ENCODE measurements at places on chromosomes 6 and 20.

GRCh38 chr6:50093116-50093937 lies 43.6 kb upstream of the DEFB112 start:
- DNase-seq = no peak

GRCh38 chr20:38885357-38885756 lies 40.9 kb upstream of the FAM83D start:
- peak; percentile 49 for DNase-seq

DNA sequence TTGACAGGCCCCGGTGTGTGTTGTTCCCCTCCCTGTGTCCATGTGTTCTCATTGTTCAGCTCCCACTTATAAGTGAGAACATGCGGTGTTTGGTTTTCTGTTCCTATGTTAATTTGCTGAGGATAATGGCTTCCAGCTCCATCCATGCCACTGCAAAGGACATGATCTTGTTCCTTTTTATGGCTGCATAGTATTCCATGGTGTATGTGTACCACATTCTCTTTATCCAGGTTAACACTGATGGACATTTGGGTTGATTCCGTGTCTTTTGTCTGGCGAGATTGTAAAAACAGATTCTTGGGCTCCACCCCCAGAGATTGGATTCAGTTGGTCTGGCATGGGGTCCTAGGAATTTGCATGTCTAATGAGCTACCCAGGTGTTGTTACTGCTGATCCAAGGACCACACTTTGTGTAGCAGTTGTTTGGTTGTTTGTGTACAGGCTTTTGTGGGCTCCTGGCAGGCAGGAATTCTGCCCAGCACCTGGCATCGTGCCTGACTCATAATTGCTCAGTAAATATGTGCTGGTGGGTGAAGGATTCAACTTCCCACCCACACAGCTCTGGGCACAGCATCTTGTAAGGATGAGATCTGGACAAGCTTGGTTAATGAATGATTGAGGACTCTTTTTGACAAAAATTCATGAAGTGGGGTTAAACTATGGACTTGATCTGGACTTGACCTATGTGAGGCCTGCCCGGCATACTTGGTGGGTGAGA lies 5.2 kb downstream of the TOX2 start:
- DNase-seq = no peak

- no peak for DNase-seq
Observed at GRCh38 chr6:132567566-132567965, 2.6 kb upstream of the TAAR6 start.

- DNase-seq = no peak
Observed at GRCh38 chr6:140897349-140897748, 1235.4 kb upstream of the GJE1 start.

DNA sequence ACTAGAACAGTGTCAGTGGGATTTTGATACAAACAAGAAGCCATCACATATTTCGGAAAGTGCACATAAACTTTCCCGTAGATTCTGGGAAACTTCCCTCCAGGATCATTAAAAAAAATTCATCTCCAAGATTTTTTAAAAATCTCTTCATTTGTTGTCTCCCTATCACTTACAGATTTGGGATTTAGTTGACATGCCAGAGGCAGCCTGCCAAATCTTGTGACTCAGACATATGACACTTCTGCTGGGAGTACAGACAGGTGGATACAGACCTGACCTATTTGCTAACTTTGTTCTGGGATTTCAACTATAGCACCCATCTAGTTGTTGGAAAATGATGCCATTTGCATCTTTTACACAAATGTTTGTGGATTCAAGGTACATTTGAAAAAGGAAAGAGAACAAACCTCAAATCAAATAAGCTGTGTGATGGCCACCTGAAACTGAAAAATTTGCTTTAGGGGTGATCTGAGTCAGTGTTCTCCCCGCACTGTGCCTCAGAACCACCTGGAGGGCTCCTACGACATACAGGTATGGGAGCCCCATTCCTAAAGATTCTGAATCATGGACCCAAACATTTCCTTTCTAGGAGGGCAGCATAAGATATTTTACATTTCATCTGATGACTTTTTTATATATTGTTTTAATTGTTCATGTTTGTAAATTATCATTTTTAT lies 21.9 kb upstream of the CD2AP start:
- DNase-seq = peak; percentile 69

DNA sequence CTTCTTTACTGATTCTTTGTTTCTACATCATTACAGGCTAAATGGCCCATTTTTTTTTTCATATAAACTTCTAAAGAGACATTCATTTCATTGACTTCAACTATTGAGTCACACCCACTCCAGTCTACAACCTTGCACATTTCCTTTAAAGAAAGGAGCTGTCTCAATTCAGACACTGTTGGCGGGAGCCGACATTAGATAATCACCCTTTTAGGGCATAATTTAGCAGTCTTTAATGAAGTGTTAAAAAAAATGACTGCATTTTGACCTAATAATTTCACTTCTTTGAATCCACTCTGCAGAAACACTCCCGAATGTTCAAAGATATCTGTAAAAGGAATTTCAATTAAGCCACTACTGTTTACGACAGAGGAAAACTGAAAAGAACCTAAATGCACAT lies 1.5 kb downstream of the EPM2A start:
- peak; percentile 77 for DNase-seq

DNA sequence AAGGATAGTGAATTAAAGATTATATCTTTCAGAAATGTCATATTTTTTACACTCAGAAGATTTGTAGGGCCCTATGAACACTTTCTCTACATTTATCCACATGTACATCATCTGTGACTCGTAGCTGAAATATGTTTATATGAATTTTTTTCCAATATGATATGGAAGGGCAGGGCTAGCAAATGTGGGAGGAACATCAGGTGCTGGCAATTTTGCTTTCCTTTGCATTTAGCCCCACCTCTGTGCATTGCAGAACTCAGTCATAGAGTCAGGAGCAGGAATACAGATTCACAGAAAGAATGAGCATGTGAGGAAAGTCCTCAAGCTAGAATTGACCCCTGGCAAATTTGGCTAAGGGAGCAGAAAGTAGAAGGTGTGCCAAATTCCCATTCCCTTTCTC lies 129.9 kb downstream of the CRYBG1 start:
- no peak for DNase-seq

DNA sequence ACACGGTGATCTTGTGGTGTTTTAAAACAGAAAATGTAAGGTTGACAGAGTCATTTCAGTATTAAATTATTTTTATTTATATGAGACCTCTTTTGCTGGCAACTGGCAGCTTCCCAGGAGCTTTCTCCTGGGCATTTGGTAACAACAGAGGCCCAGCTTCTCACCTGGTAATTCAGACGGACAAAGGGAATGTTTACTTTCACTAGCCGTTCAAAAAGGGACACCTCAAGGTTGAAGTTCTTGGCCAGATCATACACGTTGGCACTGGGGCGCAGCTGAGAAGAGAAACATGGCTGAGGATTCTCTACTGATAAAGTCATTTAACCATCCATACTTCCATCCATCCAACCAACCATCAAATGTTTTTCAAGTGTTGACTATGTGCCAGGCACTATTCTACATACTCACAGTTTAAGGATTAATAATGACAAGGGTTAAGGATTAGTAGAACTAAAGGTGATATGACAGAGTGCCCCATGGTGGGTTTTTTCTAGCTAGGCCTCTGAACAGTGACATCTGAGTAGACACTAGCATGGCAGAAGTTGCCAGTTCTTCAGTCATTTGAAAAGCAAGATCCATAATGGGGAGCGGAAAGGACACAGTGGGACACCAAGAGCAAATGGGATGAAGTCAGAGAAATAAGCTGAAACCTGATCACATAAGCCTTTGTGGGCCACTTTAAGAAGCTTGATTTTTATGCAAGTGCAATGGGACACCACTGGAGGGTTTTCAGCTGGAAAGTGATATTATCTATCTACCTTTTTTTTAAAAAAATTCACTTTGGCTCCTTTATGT lies 25.1 kb downstream of the ZNFX1 start:
- peak; percentile 1 for DNase-seq

GRCh38 chr20:24781418-24781980 lies 167.6 kb upstream of the CST7 start:
- peak; percentile 62 for DNase-seq

DNA sequence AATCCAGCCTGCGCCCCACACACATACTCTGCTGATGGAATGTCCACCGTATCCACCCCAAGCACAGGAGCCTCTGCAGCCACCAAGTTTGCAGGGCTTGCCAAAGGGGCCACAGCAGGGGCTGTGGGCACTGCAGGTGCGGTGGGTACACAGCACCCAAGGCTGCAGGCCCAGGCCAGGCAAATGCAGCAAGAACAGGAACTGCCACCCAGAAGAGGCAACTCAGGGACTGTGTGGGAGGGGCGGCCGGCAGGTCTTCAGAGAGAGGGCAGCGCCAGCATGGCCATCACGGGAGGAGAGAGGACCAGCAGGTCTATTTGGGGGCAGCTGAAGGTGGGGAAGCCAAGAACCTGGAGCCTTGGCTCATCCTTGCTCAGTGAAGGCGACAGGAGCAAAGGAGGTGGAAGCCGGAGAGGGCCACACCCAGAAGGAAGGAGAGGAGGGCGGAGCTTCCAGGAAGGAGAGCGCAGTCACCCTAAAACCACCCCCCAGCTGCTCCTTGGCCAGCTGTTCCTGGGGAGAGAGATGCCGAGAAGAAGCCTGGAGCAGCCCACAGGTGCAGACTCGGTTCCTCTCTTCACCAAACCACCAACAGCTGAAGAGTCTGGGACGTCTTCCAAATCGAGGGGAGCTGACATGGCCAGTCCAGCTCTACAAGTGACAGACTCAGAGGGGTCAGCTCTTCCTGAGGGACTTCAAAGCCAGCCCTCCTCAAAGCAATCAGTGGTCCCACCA lies 265.1 kb upstream of the CDYL start:
- DNase-seq = no peak

DNA sequence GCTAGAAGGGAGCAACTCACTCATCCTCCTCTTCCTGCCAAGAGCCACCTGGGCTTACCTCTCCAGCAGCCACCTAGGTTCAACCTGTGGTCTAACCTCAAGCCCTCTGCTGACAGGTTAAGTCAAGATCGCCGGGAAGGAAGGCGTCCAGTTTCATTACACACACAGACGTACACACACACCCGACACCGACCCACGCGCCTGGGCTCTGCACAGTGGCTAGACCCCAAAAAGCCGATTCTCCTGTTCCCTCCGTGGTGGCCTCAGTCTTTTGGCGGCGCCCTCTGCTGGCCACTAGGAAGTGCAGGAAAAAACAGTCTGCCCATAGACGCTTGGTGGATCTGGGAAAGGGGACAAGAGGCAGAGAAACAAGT lies 52.8 kb downstream of the MRPL14 start:
- no peak for DNase-seq

GRCh38 chr20:48956052-48956451 lies 34.5 kb downstream of the ARFGEF2 start:
- DNase-seq = no peak
